ENCODE measurements at places on chromosomes 2 and 18. TPM values are rescaled to one million over a fixed set of nuclear protein-coding genes. Genes with fewer than 3 reads are reported as not detected.

The STAT4 gene
- polyA plus RNA-seq = 80.6 TPM

- DNase-seq = no peak
These were observed 36.6 kb downstream of the ARL6IP6 start for GRCh38 chr2:152755029-152755428.

GRCh38 chr2:189582809-189583192 is 2.2 kb upstream of the SLC40A1 start:
- DNase-seq = no peak

DNA sequence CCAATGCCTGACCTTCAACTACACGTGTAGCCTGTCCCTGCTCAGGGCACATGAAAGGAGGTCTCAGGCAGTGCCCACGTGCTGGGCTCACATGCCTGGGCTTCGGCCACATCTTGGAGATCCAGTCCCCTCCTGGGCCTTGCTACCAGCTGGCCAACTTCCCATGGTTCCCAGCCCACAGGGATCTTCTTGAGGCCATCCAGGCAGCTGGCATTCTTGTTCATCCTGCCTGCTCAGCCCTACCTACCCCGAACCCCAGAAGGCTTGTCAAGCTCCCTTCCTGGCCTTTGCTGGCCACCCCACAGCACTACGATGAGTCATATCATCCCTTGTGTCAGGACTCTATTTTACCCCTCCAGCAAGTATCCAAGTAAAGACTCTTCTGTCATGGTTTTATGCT is 97.1 kb downstream of the ZBTB7C start:
- DNase-seq = no peak

The ADD2 gene
- not detected for polyA plus RNA-seq

GRCh38 chr2:43515807-43516497 is 79.9 kb downstream of the THADA start:
- no peak for DNase-seq

GRCh38 chr2:97742381-97742847 is 29.0 kb downstream of the ZAP70 start:
- DNase-seq = peak; percentile 73

DNA sequence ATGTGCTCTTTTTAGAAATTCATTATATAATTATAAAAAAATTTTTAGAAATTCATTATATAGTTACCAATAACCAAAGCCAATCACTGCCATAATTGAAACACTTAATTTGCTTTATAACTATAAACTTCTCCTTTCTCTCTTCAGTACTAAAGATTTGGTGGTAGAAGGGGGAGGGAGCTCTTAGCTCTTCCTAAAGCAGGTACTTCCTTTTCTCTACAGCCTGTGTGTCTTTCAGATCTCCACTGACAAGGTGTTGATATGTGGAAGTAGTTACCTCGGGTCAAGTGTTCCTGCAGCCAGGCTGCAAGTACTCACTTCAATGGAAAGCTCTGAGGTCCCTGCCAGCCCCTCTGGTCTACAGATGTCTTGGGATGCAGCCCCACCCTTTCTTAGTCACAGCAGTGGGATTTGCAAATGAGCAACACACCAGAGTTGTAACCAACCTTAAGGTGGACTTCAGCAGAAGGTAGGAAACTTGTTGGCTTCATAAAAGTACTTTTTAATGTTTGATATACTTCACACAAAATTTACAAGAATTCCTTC is 690.0 kb downstream of the ARHGAP15 start:
- DNase-seq = no peak

The NAGK gene
- polyA plus RNA-seq = 85.7 TPM

GRCh38 chr18:63187791-63188460 is 131.6 kb downstream of the BCL2 start:
- no peak for DNase-seq

DNA sequence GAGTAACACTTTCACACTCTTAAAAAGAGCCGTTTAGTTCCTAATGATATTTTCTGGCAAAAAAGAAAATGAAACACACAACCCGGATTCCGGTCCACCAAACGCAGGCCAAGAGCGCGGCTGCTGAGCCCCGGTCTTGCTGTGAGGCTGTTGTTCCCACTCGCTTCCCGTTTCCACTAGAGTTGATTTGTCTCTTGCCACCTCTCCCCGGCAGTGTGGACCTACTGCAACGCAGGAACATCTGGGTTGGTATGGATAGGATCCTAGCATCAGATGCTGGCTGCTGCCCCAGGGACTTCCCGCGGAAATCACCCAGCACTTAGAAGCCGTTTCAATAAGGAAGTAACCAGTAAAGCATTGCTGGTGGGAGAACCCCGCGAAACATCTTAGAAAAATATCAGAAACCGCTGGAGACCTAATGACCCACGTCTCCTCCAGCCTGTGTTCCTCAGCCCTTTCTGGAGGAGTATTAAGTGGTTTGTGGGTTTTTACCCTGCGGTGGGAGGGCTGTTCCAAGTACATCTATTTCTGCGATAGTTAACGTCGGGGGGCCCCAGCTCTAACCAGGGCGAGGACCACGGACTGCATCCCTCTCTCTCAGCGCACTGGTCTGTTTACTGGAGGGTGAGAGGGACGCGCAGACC is 939 bp downstream of the DOCK10 start:
- peak; percentile 58 for DNase-seq

GRCh38 chr2:28643327-28643726 is 108.3 kb upstream of the PPP1CB start:
- DNase-seq = no peak

DNA sequence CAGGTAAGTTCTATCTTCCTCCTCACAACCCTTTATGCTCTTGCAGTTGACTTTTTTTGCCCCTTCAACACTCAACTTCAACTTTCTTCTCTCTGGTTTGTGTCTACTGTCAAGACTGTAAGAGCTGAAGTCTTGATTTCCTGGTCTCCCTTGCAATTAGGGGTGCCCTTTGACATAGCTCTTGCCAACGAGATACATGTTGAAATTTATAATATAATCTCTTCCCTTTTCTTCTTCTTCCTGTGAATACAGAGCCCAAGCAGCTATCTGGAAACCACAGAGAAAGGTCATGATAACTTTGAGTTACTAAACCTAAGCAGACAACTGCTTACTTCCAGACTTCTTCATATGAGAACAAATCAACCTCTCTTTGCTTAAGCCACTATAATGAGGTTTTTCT is 163.5 kb downstream of the MC4R start:
- DNase-seq = no peak

GRCh38 chr2:12027136-12027535 is 280.7 kb downstream of the LPIN1 start:
- no peak for DNase-seq

DNA sequence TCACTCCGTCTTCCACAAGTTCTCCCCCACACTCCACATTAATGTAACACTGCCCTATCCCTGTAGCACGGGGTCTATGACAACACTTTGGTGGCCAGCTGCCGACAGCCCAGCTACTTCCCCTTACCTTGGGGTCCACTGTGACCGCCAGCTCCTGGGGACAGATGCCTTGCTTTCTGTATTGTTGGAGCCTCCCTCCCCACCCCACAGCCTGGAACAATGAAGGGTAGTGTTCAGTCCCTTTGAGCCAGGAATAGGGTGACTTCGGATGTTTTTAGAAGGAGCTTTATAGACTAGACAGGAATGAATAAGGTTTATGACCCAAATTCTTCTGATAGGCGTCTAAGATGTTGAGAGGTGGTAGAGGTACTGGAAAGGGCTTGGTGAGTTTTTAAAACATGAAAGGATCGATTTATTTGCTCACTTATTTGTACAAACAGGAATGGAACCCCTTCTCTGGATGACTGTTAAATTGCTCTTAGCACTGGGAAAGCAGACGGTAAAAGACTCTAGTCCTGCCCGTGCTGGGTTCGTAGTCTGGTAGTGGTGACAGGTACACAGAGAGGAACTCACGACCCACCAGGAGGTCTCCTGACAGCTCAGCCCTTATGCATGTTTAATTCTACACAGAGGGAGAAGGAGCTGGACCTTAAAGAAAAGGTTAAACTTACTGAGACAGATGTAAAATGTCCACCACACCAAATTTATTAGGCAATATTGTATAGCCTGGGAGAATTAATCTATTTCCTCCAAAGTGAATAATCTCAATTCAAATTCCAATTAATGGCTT is 90.9 kb downstream of the MYCN start:
- no peak for DNase-seq

GRCh38 chr18:56532176-56532840 is 106.1 kb downstream of the TXNL1 start:
- no peak for DNase-seq

- no peak for DNase-seq
These were observed 57.0 kb upstream of the CYRIA start for GRCh38 chr2:16722677-16723076.

GRCh38 chr18:63142594-63143225 is 176.9 kb downstream of the BCL2 start:
- DNase-seq = no peak

DNA sequence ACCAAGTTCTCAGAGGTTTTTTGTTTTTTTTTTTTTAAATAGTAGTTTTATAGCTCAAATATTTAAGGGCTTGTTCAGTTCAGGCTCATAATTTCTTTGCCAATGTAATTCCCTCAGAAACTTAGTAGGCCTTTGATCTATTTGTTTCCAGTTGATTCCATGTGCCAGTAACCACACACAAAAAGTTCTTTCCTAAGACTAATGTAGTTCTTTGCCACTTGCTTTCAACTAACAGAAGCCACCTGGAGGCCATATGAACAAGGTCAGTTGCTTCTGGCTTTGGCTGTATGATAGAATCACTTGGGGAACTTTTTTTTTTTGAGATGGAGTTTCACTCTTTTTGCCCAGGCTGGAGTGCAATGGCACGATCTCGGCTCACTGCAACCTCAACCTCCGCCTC is 100.7 kb downstream of the DTNB start:
- DNase-seq = no peak

The UPP2 gene
- polyA plus RNA-seq = not detected

The CDKL4 gene
- not detected for polyA plus RNA-seq

DNA sequence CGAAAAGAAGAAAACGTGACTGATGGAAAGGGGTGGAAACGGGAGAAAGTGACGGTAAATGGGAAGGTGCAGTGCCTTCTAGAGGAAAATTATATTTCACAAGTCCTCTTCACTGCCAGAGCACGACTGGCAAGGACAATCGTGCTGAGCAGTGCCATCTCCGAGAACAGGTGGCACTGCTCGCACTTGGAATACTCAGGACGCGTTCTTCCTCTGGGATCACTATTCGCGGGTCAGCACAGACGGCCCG is 364 bp downstream of the STAT1 start:
- no peak for DNase-seq

GRCh38 chr2:71215447-71215846 is 11.5 kb downstream of the PAIP2B start:
- no peak for DNase-seq

GRCh38 chr2:15253247-15253646 is 307.9 kb downstream of the NBAS start:
- no peak for DNase-seq

DNA sequence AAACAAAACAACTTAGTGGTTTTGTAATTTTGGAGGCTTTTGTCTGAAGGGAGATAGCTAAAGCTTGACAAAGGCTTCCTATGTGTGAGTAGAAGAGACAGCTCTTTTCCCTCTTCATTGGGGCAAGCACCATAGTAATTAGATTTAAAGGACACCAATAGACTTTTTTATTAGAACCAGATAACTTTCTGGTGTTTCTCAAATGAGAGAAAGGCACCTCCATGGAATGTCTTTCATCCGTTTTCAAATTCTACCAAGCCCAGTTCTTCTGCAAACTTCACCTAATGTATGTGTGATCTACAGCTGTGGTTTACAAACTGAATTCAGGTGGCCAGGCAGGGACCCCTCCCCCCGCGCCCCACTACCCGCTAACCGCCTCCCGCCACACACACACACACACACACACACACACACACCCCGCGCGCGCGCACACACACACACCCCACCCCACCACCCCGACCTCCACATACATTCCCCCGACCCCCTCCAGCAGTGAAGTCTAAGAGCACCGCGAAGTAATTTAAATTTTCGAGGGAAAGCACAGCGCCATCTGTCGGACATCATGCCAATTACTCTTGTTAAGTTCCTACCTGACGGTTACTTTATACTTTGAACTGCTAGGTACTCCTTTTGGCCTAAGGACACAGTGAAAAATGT is 31.6 kb upstream of the PPP1R1C start:
- DNase-seq = peak; percentile 44

- DNase-seq = no peak
These were observed 59.4 kb upstream of the LAPTM4A start for GRCh38 chr2:20110876-20111275.

- no peak for DNase-seq
These were observed 3.9 kb downstream of the HEATR5B start for GRCh38 chr2:37080266-37080665.

DNA sequence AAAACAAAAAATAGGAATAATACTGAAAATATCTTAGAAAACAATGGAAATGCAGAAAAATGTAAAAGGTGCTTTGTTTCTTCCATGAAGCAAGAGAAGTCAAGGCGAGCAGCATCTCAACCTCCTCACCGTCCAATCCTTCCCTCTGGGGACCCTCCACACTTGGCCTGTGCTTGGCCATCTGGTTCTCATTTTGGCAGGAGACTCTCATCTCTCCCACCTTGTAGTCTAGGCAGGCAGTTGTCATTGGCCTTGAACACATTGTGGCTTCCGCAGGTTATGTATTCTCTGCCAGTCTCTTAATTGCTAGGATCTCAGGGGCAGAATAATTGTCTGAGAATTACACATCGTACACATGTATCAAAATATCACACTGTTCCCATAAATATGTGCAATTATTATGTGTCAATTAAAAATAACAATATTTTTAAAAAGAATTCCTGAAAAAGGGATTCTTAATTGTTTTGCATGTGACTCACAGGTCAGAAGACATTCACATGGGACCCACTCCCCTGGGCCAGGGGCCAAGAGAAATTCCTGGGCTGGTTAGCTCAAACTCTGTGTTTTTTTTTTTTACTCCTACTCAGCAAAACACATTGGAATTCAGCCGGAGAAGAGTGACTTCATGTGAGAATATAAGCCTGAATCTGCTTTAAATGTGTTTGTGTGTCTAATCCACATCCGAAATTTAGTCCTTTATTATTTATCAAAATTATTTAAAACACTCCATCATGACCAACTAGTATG is 14.0 kb upstream of the ANKRD62 start:
- no peak for DNase-seq

DNA sequence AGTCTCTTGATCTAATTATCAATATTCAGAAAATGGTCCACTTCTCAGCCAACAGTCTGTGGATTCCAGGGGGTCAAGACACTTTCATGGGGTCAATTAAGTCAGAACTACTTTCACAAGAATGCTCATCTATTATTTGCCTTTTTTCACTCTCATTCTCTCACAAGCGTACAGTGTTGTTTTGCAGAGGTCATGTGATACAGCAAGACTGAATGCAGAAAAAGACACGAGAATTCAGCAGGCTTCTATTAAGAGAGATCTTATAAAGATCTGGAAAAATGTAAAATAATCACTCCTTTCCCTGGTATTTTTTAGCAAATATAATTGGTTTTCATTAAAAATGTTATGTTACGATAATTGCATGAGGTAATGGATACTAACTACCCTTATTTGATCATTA is 8.7 kb downstream of the RPRD1A start:
- DNase-seq = no peak

The HK2 gene
- 0.77 TPM for polyA plus RNA-seq

DNA sequence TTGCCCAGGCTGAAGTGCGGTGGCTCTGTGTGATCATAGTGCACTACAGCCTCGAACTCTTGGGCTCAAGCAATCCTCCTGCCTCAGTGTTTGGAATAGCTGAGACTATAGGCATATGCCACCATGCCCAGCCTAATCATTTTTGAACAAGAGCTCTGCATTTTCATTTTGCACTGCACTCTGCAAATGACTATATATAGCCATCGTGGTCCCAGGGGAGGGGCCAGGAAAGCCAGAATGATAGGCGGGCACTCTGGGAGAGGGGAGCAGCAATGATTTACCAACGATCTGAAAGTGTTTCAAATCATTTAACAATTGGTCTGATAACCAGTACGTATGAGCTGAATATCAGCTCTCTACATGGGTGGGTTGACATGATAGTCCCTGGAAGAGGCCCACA is 22.3 kb upstream of the ST3GAL5 start:
- DNase-seq = no peak

- no peak for DNase-seq
These were observed 772.0 kb downstream of the CNTNAP5 start for GRCh38 chr2:124797049-124797448.

Measured in immature natural killer cell (primary cell).